ENCODE measurements at places on chromosomes 16 and 17.
A peak's percentile ranks its signal among the peaks of the same experiment; 100 is the strongest.

DNA sequence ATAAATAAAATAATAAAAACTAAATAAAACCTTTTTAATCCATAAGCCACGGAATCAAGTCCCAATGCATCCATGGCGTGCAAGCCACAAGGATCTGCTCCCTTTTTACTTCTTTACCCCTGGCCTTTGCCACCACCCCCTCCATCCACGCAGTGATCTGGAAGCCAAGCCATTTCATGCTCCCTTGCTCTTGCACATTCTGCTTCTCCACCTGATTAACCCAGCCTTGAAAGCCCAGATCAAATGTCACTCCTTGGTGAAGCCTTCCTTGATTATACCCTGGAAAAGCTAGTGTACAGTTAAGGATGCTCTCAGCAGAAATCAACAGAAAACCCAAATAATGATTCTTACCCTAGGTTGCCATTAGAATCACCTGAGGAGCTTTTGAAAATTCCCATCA lies 9.9 kb downstream of the LRRC3C start:
- H3K27ac ChIP-seq: no peak overlapping the region
- DNase-seq: no peak
- H3K27me3 ChIP-seq: no peaks in the 10 kb centered on the region
- H3K4me3 ChIP-seq: no peak overlapping the region
- no peaks in the 10 kb centered on the region for H3K36me3 ChIP-seq

DNA sequence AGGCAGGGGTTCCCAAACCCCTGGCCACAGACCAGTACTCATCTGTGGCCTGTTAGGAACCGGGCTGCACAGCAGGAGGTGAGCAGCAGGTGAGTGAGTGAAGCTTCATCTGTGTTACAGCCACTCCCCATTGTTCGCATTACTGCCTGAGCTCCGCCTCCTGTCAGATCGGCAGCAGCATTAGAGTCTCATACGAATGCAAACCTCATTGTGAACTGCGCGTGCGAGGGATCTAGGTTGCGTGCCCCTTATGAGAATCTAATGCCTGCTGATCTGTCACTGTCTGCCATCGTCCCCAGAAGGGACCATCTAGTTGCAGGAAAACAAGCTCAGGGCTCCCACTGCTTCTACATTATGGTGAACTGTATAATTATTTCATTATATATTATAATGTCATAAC lies 25.1 kb upstream of the RMI2 start:
- no peak for DNase-seq
- H3K27me3 ChIP-seq: no peaks in the 10 kb centered on the region
- H3K36me3 ChIP-seq: no peaks in the 10 kb centered on the region
- no peak overlapping the region for H3K4me3 ChIP-seq

DNA sequence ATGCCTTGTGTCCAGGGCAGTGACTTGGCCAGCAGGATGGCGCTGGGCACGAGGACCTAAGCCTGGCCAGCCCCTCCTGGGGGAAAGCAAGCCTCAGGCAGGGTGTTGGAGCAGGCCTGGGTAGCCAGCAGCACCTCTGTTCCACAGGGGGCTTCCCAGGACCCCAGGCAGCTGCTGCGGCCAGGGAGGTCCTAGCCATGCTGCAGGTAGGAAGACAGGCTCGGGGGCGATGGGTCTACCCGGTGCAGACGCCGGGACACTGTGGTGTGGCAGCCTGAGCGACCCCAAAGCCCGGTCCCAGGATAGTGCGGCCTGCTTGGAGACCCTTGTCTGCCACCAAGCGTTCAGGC lies 22.4 kb upstream of the AATK start:
- no peaks in the 10 kb centered on the region for H3K27me3 ChIP-seq
- no peaks in the 10 kb centered on the region for H3K4me1 ChIP-seq
- no peak for DNase-seq
- H3K4me3 ChIP-seq: no peak overlapping the region

- peaks cover 2% of the 10 kb centered on the region for H3K36me3 ChIP-seq
- H3K4me1 ChIP-seq: peaks cover 14% of the 10 kb centered on the region
- peak overlapping the region; percentile 58 for H3K27ac ChIP-seq
Measured at GRCh38 chr16:67184995-67185650, 1.4 kb upstream of the MATCAP1 start.

GRCh38 chr16:2757344-2757743 lies 4.9 kb downstream of the SRRM2 start:
- H3K36me3 ChIP-seq: peaks cover 80% of the 10 kb centered on the region
- peak overlapping the region; percentile 66 for H3K27ac ChIP-seq
- no peaks in the 10 kb centered on the region for H3K27me3 ChIP-seq
- DNase-seq: no peak

DNA sequence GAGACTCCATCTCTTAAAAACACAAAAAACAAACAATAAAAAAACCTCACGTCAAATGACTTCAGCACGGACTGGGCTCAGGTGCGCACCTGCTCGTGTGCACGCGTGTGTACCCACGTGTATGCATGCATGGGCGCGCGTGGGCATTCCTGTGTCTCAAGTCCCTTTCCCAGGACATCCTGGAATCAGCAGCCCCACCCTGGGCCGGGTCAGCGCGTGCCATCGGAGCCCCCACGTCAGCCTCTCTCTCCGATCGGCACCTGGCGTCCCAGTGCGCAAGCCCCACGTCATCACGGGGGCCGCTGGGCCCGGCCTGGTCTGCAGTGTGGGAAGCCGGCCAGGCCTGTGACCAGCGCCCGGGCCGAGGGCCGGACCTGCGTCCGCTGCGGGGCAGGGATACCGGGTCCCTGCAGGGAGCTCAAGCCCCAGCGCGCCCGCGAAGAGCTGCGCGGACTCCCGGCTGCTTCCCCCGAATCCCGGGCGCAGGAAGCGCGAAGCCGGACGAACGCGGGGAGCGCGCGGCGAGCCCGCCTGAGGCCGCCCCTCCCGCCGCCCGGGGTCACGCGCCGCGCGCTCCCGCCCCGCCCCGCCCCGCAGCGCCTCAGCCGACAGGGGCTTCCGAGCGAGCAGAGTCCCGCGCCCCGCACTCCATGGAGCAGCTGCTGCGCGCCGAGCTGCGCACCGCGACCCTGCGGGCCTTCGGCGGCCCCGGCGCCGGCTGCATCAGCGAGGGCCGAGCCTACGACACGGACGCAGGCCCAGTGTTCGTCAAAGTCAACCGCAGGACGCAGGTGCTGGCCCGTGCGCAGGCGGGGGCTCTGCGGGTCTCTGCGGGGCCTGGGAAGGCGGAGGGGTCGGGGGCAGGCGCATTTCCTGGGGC lies at the start of gene FN3K:
Gene FN3K, plus strand, starts transcription at position 629 of the 880 bp plus-strand sequence. Its CDS starts 22 bp downstream, at position 651.
- H3K4me3 ChIP-seq: peak within 1 kb of the TSS; percentile 62
- H3K36me3 ChIP-seq: peaks cover 8% of the 10 kb centered on the region
- H3K27ac ChIP-seq: no peak within 1 kb of the TSS
- no peaks in the 10 kb centered on the region for H3K27me3 ChIP-seq

GRCh38 chr17:42517516-42517915 lies 18.5 kb upstream of the NAGLU start:
- peak; percentile 78 for DNase-seq
- H3K36me3 ChIP-seq: no peaks in the 10 kb centered on the region
- peaks cover 10% of the 10 kb centered on the region for H3K4me1 ChIP-seq
- no peak overlapping the region for H3K27ac ChIP-seq

DNA sequence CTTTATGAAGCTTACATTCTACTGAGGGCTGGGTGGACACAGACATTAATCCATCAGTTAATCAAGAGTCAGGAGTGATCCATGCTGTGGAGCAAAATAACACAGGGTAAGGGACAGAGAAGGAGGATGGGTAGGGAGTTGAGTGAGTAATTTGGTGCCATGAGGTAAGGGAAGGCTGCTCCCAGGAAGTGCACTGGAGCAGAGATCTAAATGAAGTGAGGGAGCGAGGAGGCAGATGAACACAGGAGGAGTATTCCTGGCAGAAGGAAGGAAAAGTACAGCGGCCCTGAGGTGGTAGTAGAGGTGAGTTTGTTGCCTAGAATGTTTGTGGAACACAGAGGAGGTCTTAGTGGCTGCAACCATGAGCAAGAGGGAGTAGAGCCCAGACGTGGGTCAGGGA lies 34.8 kb downstream of the ASIC2 start:
- peaks cover 7% of the 10 kb centered on the region for H3K27me3 ChIP-seq
- no peaks in the 10 kb centered on the region for H3K4me1 ChIP-seq
- H3K27ac ChIP-seq: no peak overlapping the region
- no peak for DNase-seq
- no peak overlapping the region for H3K4me3 ChIP-seq

DNA sequence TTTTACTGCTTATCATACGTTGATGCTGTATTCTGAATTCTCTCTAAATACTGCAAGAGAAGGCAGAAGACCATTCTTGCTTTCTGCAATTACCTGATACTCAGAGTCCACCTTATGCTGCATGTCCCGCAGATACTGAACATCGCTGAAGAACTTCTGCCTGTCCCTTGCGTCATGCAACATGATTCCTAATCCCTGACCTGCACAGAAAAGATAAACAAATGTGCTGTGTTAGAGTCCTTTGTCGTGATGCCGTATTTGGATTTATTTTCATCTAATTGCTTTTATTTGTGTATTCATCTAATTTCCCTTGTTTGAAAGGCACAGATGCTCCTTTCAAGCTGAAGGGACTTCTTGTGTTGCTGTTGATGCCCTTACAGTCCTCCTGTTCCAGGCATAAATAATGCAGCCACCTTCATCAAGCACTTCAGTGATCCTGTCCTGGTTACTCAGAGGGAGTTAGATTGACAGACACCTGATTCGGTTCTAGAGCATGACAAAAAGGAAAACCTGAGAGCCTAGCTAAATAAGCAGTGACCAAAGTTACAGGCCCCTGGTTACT lies 6.5 kb downstream of the MARCHF10 start:
- no peak overlapping the region for H3K4me3 ChIP-seq
- no peaks in the 10 kb centered on the region for H3K36me3 ChIP-seq
- no peaks in the 10 kb centered on the region for H3K4me1 ChIP-seq
- peaks cover 61% of the 10 kb centered on the region for H3K27me3 ChIP-seq
- no peak overlapping the region for H3K27ac ChIP-seq

GRCh38 chr16:54677308-54677950 lies 253.2 kb upstream of the IRX5 start:
- H3K4me1 ChIP-seq: no peaks in the 10 kb centered on the region
- H3K27me3 ChIP-seq: no peaks in the 10 kb centered on the region
- H3K36me3 ChIP-seq: no peaks in the 10 kb centered on the region
- no peak for DNase-seq

DNA sequence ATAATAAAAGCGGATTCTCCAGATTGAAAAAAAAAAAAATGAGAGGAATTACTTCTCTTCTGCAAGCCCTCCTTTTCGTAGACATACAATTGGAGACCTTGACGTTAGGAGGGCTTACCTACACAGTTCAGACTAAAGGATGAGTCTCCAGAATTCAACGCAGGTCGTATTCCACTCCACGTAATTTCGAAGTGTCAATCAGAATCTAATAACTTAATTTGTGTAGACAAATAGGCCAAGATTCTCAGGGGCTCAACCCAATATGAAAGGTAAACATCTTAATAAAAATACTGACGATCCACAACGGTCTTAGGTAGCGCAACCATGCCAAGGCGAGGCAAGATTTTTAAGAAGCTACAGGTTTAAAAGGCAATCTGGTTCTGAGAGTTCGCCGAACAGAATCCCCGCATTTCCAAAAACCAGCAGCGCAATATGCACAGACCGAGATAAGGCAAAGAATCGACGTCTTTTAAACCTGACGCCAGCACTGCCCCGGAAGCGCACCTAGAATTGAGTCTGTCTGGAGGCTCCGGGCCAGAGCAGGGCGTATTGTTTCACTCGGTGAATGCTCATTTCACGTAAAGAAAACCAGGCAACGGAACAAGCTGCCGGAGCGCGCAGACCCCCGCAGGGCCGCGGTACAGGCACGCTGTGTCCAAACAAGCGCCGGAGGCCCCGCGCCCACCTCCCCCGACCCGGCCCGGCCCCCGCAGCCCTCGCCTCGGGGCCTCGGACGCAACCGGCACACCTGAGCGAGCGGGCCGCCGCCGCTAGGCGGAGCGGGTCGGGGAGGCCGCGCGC lies 623 bp downstream of the MBTPS1 start:
- no peak for DNase-seq
- peak overlapping the region; percentile 98 for H3K27ac ChIP-seq
- no peaks in the 10 kb centered on the region for H3K27me3 ChIP-seq
- peaks cover 4% of the 10 kb centered on the region for H3K36me3 ChIP-seq

DNA sequence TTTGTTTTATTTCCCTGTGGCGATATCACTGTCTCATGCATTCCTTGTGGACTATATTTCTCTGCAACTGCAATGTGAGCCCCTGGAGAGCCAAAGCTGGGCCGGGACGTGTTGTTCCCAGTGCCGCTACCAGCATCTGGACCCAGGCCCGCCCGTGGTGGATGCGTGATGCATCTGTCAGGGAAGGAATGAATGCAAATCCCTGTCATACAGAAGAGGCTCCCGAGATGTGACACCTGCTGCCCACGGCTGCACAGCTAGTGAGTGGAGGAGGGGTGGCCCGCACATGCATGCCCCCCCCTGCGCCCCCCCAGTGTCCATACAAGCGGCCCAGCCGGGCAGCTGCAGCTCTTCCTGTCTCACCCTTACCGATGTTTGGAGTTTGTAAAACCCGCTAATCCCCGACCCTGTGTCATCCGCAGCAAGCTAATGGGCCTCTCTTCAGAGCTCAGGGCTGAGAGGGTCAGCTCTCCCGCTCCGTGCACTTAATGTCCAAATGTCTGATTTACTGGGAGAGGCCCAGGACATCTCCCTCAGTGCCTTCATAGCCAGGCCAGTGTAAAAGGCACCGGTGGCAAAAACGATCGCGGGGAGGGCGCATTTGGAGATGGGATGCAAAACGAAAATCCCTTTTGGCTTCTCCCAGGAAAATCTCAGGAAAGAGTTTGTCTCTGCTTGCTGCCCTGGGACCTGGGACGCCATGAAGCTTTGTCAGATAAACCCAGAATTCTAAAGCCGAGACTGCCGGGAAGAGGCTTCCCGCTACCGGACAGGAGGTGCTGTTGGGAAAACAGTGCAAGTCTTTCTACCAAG lies 91.8 kb downstream of the FOXL1 start:
- DNase-seq: no peak
- peaks cover 12% of the 10 kb centered on the region for H3K4me1 ChIP-seq
- no peaks in the 10 kb centered on the region for H3K36me3 ChIP-seq
- H3K27ac ChIP-seq: no peak overlapping the region
- H3K4me3 ChIP-seq: no peak overlapping the region
- peaks cover 27% of the 10 kb centered on the region for H3K27me3 ChIP-seq

- H3K27me3 ChIP-seq: no peaks in the 10 kb centered on the region
- H3K4me1 ChIP-seq: peaks cover 9% of the 10 kb centered on the region
- no peaks in the 10 kb centered on the region for H3K36me3 ChIP-seq
- no peak for DNase-seq
- no peak overlapping the region for H3K4me3 ChIP-seq
- H3K27ac ChIP-seq: no peak overlapping the region
Measured at GRCh38 chr17:78472035-78472905, 93.8 kb downstream of the PGS1 start.

All from activated T-cell treated with anti-CD3 and anti-CD28 coated beads, Interleukin-2, amount 50 U/mL, for 72 hours (primary cell).